Renal cortex interstitium (tissue), 15 donors: ENCODE measurements at places on chromosomes 5 and 9.
A peak's percentile ranks its signal among the peaks of the same experiment; 100 is the strongest.

- DNase-seq = no peak
These were observed 33.4 kb downstream of the ASS1 start for GRCh38 chr9:130478152-130478551.

- DNase-seq = no peak
These were observed 135.4 kb downstream of the HMHB1 start for GRCh38 chr5:143947313-143947712.

DNA sequence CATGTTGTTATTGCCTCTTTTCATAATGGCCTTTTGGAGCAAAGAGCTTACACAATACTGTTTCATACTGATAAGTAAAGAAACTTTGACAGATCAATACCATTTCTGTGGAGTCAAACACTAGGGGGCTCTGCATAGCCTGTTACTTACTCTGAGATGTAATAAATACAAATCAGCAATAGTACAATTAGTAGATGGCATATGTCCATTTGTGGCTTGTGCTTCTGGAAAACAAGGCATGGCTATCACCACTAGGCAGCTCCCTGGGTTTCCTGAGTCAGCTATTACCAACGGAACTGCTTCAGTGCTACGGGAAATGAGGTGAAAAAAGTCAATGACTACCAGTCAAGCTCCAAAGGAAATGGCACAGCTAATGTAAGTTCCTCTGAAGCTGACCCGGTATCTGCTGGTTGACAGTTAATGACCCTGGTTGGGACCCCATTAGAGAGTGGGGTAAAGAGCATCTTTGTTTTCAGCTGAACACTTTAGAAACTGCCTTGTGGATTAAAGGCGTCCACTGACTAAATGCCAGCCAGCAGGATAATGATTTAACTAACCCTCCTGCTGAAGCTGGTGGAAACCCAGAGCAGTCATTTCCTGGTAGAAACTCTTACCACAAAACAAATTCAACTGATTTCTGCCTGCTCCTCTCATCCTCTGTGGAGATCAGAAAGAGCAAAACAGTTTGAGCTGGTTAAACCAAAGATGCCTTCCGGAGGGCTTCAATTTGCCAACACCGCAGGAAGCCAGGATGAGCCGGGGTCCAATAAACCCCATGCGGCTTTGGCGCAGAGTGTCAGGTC lies 69.0 kb upstream of the FAM169A start:
- DNase-seq = no peak

GRCh38 chr5:96952118-96952750 lies 16.4 kb downstream of the LNPEP start:
- no peak for DNase-seq

- no peak for DNase-seq
These were observed 29.4 kb upstream of the SPATA31E1 start for GRCh38 chr9:87853302-87853701.

DNA sequence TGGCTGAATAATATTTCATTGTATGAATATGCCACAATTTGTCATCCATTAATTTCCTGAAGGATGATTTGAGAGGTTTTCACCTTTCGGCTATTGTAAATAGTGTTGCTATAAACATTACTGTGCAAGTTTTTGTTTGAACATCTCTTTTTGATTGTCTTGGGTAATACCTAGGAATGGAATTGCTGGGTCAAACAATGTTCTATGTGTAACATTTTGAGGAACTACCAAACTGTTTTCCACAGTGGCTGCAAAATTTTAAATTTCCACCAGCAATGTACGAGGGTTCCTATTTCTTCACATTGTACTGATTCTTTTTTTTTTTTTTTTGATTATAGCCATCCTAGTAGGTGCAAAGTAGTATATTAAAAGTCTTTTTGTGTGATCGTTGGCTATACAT lies 63.8 kb upstream of the ANKH start:
- DNase-seq = no peak

DNA sequence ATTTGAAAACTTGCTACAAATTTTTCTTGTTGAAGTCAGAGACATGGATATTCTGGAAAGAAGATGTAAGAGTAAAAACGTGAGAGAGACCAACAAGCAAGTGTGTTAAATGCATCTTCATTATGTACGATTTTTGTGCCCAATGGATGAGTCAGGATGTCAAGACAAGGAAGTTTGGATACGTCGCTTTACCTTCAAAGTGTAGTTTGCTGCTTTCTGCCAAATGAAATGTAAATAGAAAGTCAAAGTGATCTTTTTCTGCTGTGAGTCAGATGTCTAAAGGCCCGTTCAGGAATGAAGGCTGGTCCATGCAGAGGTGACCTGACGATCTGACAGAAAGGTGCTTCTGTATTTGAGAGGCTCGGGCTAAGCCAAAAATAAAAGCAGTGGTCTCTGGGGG lies 273.1 kb upstream of the PIK3R1 start:
- no peak for DNase-seq

DNA sequence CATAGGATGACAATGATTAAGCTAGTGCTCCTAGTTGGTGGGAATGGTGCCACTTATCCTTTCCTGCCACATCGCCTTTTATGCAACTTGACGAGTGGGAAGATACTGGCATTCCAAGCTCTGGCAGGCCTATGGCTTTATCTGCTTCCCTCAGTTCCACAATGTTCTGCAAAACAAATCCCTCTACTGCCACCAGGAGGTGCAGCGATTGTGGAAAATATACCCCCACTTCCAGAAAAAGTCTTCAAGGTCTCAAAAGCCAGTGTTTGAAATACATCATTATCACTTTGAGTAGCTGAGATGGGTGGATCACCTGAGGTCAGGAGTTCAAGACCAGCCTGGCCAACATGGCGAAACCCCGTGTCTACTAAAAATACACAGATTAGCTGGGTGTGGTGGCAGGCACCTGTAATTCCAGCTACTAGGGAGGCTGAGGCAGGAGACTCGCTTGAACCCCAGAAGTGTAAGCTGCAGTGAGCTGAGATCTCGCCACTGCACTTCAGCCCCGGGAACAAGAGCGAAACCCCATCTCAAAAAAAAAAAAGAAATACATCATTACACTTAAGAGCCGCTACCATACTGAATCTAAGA lies 3.4 kb downstream of the CLINT1 start:
- DNase-seq = peak; percentile 32
